ENCODE measurements at places on chromosomes 2 and 18. TPM values are rescaled to one million over a fixed set of nuclear protein-coding genes. Genes with fewer than 3 reads are reported as not detected.

STAMBP gene
- 20.4 TPM for total RNA-seq

NTSR2 gene
- total RNA-seq = 0.31 TPM

PUS10 gene
- 8.3 TPM for total RNA-seq

ERCC3 gene
- 43.0 TPM for total RNA-seq
